ENCODE measurements at places on chromosomes 6 and 20.
A peak's percentile ranks its signal among the peaks of the same experiment; 100 is the strongest.

DNA sequence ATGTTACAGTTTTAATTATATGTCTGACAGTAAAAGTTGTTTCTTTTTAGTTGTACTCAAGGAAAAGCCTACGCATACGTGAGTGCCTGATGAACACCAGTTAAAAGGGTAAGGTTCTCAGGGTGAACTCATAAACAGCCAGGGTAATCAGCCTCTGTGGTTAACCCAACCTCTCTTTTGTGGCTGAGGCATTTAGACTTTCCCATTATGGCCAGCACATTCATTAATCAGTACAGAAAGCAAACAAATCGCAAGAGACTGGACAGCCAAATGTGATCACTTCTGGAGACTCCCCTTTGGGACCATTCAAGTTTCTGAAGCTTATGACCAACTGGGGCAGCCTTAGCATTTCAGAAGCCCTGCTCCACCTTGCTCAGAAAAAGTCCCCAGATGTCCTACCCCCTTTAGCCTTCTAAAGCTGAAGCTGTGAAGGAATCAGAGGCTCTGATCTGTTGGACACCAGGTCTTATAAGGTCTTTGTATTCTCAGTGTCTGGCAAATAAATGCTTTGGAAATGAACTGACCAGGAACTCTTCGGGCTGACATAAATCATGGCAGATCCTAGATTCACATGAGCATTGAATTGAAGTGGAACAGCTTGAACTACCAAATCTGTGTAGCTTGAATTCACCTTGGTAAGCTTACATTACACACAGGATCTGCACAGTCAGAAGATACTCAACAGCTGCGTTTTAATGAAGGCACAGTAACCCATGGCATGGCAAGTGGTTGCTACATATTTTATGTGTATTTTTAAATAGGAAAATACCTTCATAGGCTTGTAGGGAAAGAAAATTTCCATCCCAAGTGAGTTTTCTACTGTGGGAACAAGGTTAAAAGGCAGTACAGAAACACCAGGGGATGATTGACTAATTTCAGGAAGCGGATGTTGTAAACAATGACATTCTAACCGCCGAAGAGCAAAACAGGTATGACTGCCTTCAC is 18.7 kb downstream of the IL20RA start:
- DNase-seq = no peak

DNA sequence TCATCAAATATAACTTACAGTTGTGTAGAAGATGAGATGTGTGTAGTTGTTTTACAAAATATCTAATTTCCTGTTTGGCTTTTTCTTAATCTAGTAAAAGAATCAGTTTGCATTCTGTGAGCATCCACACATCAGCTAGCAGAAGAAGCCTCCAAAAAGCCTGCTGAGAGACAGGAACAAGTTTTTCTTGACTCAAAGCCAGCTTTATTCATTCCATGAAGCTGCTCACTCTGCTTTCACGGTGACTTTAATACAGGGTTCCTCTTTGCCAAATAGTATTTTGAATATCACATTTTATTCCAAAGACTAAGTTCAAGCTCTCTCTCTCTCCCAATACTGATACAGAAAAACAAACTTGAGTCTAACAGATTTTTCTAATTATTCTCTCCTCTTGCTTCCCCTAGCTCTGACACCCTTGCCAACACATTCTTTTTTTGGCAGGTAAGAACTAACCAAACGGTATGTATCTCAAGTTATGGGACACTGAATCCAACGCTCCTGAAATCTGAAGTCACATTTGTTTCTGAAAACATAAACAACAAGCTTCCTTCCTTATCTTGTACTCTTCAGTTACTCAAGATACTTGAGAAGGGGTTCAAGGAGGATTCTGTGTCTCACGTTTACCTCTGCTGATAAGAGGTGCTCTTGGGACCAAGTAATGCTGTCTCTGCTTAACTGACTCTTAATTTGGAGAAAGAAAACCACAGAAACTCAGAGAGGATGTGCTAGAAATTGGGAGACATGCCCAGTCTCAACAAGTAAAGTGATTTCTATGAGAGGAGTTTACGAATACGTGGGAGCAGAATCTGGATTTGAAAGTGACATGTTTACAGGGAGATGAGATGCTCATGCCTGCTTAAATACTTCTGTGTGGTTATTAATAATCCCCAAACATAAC is 184.2 kb upstream of the SPTLC3 start:
- DNase-seq = no peak

- no peak for DNase-seq
These were observed 288.0 kb upstream of the JAG1 start for GRCh38 chr20:10961651-10962288.

DNA sequence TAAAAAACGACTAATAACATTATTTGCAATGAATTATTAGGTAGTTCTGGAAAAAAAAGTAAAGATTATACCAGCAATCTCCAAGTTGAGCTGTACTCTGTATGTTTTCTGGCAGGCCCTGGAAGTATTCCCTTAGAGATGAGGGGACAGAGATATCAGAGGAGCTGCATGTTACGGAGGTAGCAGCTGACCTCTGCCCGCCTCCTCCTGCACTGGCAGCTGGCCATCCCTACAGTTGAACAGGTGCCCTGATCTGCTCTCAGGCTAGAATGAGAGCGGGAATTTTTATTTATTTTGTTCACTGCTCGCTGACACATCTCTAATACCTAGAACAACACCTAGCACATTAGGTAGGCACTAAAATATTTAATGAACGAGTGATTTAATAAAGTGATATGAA is 23.1 kb downstream of the FBXL4 start:
- DNase-seq = no peak

GRCh38 chr6:107539409-107539808 is 49.5 kb downstream of the SOBP start:
- no peak for DNase-seq

DNA sequence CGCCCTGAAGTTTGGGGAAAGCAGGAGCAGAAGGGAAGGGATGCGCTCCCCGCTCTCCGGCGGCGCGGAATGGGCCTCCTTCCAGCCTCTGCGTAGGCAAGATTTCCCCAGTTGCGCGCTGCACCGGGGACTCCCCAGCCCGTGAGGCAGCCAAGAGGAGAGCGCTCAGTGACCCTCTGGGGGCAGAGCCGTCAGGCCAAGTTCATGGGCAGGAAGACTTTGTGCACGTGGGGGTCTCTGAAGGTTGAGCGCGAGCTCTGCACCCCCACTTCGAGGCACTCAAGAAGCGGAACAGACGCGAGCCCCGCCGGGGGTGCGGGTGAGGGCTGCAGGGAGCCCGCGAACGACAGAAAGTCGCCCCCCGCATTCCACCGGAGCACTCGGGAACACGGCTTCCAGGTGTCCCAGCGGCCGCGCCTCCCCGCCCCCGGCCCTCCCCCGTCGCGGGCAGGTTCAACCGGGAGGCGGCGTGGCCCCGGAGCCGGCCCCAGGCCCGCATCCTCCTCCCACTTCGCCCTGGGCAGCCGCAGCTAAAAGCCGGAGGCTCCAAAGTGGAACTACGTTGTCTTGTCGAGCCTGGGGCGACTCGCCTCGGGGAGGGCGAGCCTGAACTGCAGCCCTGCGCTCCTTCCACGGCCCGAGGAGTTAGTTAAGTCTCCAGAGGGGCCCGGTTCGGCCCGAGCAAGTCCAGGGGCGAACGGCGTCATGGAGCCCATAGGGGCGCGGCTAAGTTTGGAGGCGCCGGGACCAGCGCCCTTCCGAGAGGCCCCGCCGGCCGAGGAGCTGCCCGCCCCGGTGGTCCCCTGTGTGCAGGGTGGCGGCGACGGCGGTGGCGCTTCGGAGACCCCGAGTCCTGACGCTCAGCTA is at the start of gene PPP1R3G:
PPP1R3G (plus strand) TSS at position 561 of the 867 bp plus-strand sequence; CDS start at position 706, 145 bp downstream.
- DNase-seq = peak; percentile 47

All from AG08395 (cell line).